Naive thymus-derived CD8-positive, alpha-beta T cell (primary cell): ENCODE measurements at places on chromosomes 16 and 17. TPM values are rescaled to one million over a fixed set of nuclear protein-coding genes. Genes with fewer than 3 reads are reported as not detected.
A peak's percentile ranks its signal among the peaks of the same experiment; 100 is the strongest.

- H3K36me3 ChIP-seq, result peaks cover 4% of the 10 kb centered on the region
- no peak overlapping the region for H3K27ac ChIP-seq
- no peaks in the 10 kb centered on the region for H3K4me1 ChIP-seq
- H3K27me3 ChIP-seq, result peaks cover 12% of the 10 kb centered on the region
Observed at GRCh38 chr16:833411-833810, 32.9 kb upstream of the GNG13 start.

DNA sequence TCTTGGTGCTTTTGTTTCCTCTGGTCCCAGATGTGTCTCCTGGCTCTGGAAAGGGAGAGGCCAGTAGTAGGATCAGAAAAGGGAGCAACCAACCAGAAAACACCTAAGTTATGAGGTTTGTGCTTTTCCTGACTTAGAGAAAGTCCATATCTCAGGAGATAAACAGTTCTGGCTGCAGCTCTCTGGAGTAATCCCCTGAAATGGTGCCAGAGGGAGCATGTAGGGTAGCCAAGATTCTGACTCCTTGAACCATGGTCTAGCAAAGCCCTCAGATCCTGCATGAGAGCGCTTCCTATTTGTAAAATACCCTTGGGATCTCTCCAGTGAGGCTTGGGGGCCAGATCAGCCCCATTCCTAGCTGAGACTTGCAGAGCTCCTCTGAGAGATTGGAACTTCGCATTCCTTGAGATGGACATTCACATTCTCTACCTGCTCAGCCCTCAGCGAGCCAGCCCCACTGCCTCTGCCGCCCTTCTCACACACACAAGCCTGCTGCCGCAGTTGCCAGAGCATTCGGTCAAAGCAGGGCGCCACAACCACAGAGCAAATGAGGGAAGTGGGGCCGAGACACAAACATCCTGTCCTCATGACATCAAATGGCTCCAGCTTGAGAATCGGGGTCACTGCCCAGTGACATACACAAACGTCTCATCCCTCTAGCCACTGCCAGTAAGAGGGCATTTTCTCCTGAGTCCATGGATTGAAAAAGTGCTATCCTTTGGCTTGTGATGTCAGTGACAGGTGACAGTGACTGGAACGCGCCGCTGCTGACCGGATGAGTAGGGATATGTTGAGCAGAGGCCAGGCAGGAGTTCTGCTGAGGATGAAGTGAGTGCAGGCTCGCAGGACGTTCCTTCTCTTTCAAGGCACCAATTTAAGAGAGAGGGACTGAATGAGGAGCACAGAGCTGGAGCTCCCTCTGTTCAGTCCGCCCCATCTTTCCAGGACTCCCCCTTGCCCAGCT, 5.0 kb downstream of the ABHD15 start:
- no peak overlapping the region for H3K4me3 ChIP-seq
- no peaks in the 10 kb centered on the region for H3K27me3 ChIP-seq
- H3K27ac ChIP-seq, result peak overlapping the region; percentile 86
- H3K36me3 ChIP-seq, result no peaks in the 10 kb centered on the region

- DNase-seq, result no peak
- H3K4me1 ChIP-seq, result no peaks in the 10 kb centered on the region
- H3K27ac ChIP-seq, result no peak overlapping the region
- no peak overlapping the region for H3K4me3 ChIP-seq
- peaks cover 16% of the 10 kb centered on the region for H3K27me3 ChIP-seq
- no peaks in the 10 kb centered on the region for H3K36me3 ChIP-seq
Observed at GRCh38 chr16:87201052-87201451, 116.1 kb downstream of the C16orf95 start.

DNA sequence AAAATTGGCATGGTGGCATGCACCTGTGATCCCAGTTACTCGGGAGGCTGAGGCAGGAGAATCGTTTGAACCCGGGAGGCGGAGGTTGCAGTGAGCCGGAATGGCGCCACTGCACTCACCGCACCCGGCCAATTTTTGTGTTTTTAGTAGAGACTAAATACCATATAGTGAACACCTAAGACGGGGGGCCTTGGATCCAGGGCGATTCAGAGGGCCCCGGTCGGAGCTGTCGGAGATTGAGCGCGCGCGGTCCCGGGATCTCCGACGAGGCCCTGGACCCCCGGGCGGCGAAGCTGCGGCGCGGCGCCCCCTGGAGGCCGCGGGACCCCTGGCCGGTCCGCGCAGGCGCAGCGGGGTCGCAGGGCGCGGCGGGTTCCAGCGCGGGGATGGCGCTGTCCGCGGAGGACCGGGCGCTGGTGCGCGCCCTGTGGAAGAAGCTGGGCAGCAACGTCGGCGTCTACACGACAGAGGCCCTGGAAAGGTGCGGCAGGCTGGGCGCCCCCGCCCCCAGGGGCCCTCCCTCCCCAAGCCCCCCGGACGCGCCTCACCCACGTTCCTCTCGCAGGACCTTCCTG, at the start of gene HBQ1:
HBQ1 (plus strand) TSS at position 359 of the 575 bp plus-strand sequence; CDS start at position 387, 28 bp downstream.
- no peak within 1 kb of the TSS for H3K27ac ChIP-seq
- DNase-seq, result peak; percentile 46
- peak within 1 kb of the TSS; percentile 65 for H3K4me3 ChIP-seq
- no peaks in the 10 kb centered on the region for H3K36me3 ChIP-seq
- peaks cover 24% of the 10 kb centered on the region for H3K27me3 ChIP-seq

DNA sequence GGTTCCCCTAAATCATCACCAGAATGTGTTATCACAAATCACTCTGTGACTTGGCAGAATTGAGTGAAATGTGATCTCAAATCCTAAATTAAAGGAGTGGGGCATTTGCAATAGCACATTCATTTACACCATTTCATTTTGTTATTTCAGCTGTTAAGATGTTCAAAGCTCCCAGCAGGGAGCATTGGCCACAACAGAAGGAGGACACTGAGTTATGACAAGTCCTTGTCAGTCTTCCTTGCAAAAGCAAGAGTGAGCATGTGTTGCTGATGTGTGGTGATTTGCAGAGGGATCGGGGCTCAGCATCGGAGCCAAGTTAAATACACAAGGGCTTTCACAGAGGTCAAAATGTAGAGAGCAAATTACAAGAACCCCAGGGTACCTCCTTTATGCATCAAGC, 372.2 kb upstream of the CDH5 start:
- DNase-seq, result no peak
- H3K4me1 ChIP-seq, result no peaks in the 10 kb centered on the region
- peaks cover 8% of the 10 kb centered on the region for H3K27me3 ChIP-seq
- no peak overlapping the region for H3K4me3 ChIP-seq

DNA sequence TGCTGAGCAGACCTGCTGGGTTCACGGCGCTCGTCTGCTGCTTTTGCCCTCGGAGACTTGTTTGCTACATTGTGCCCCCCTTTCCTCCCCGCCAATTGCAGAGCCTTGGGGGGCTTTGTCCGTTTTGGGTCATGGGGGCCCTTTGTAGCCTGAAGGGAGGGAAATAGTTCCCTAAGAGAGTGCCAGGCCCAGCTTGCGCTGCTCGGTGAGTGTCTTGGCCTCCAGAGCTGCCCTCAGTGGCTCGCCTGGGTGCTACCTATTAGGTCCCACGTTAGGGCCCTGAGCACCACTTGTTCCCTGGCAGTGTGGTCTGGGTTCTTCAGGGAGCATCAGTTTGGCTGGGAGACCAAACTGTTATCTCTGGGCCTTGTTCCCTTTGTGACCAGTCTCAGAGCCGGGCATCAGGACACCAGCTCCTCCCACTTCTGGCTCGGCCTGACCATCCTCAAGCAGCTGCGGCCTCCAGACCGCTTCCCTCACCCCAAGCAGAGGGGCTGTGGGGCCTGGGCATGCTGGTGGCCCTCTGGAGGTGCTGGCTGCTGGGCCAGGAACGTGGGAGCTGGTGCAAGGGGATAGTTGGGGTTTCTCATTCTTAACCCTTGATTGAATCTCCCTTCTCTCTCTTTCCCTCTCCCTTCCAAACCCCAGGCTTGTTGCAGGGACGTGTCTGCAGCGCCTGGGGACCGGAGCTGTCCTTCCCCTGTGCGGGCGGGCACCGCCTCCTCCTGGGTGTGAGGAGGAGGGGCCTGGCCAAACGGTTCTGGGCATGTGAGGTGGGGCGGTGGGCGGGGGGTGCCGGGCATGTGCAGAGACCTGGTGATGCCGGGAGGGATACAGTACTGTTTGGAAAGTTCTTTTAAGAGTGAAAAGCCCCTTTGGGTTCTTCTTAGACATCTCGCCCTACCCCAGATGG, 16.0 kb upstream of the ITGB4 start:
- H3K4me1 ChIP-seq, result no peaks in the 10 kb centered on the region
- H3K4me3 ChIP-seq, result no peak overlapping the region
- no peak overlapping the region for H3K27ac ChIP-seq
- H3K27me3 ChIP-seq, result no peaks in the 10 kb centered on the region
- no peak for DNase-seq
- H3K36me3 ChIP-seq, result peaks cover 21% of the 10 kb centered on the region

DNA sequence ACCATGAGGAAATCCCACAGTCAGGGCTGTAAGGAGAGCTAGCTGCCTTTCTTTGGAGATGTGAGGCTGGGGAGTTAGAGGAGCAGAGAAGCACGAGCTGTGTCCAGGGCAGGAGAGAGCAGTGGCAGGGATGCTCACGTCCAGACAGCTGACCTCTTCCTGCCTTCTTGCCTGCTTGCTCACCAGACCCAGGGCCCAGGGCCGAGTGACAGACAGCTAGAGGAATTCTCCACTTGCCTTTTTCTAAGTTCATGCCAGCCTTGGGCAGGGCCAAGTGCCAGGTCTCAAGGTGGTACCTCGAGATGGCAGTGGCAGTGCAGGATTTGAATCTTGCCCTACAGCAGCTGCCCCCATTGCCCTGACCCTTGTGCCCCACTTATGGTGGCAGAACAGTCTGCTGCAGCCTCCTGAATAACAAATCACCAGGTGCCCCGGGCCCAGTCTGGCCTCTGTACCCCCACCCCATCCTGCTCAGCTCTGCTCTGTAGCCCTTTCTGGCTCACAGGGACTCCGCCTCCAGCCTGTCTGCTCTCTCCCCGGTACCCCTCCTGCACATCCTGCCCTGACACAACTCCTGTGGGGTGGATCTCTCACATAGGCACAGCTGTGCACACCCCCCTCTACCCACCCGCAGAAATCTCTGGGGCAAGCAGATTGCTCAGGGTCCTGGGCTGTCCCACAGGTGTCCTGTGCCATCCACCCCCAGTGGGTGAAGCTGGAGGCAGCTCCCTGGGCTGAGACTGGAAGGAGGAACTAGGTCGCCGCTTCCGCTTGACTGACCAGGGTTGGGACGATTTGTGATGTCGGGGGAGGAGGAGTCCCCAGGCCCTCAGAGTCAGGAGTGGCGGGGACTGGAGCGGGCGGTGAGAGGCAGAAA, 25.9 kb downstream of the GRIN2C start:
- no peaks in the 10 kb centered on the region for H3K27me3 ChIP-seq
- DNase-seq, result no peak

DNA sequence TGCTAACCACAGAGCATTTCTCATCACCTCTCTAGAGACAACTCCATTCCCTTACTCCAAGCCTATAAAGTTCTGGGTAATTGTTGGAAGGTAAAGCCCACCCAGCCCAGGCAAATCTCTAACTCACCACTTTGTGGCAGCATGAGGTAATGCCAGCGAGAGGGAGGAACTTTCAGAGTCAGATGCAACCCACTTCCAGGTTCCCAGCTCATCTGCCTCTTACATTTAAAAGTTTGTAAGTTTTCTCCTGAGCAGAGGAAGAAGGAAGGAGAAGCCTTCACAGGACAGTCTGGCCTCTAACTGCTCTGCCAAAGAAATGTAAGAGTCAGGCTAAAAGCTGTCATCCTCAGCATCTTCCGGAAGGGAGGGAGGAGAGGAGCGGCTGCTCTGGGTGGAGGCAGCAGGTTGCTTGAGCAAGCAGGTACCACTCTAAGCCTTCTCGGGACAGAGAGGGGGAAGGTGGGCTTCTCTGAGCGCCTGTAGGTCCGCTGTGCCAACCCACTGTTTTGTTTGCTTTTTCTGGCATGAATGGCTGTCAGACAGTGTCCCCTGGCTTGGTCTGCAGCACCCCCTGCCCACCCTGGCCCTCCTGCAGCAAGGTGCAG, 1.0 kb downstream of the ZNF319 start:
- H3K27me3 ChIP-seq, result no peaks in the 10 kb centered on the region
- H3K27ac ChIP-seq, result peak overlapping the region; percentile 93
- peak; percentile 45 for DNase-seq
- peak overlapping the region; percentile 86 for H3K4me3 ChIP-seq

DNA sequence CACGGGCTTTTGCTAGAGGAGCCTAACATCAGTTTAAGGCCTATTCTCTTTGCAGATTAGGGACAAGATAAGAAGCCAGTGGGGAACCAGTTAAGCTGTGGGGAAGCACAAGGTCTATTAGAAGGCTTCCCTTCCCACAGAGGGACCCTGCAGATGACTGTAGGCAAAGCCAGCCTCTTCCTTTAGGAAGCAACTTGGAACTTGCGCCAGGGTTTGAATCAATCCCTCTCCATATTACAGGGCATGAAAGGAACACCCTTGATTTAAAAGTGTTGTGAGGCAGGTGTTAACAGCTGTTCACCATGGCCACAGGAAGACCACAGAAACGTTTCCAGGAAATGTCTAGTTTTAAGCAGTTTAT, 77.3 kb downstream of the RPTOR start:
- H3K4me1 ChIP-seq, result peaks cover 21% of the 10 kb centered on the region
- DNase-seq, result no peak
- H3K27me3 ChIP-seq, result no peaks in the 10 kb centered on the region
- peaks cover 10% of the 10 kb centered on the region for H3K36me3 ChIP-seq
- no peak overlapping the region for H3K4me3 ChIP-seq
- peak overlapping the region; percentile 37 for H3K27ac ChIP-seq

DNA sequence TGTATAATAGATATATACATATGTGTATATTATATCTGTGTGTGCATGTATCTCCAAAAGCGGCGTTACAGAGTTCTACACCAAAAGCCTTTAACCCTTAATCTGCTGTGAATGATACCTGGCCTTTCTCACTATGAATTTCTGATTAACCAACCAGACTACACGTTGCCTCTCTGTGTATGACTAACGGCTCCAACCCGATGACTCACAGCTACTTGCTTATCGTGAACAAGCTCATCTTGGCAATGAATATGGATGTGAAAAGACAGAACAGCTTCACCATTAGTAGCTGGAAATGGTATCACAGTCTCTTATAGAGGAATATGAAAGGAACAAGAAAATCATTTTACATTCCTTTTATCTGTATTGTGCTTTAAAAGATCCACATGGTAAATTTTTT, 23.8 kb upstream of the ARHGAP44 start:
- H3K27ac ChIP-seq, result no peak overlapping the region
- H3K27me3 ChIP-seq, result peaks cover 10% of the 10 kb centered on the region
- H3K4me3 ChIP-seq, result no peak overlapping the region

GRCh38 chr16:67942200-67942509, 1.8 kb downstream of the LCAT start:
- H3K27me3 ChIP-seq, result no peaks in the 10 kb centered on the region
- DNase-seq, result peak; percentile 29
- H3K36me3 ChIP-seq, result peaks cover 3% of the 10 kb centered on the region
- peak overlapping the region; percentile 76 for H3K27ac ChIP-seq

DNA sequence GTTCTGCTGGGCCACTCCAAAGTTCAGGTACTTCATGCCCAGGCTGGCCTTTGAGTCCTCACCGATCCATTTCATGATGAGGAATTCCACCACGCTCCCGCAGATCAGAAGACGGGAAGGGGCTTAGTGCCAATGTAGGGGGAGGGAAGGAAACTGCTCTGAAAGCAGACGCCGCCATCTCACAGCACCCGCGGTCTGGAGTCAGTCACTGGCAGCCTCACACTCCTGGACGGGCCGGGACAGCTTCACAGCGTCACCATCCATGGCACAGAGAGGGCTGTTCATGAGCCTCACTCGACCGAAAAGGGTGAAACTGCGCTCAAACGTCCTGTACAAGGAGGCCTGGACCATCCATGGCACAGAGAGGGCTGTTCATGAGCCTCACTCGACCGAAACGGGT, 62.0 kb downstream of the RPH3AL start:
- H3K27me3 ChIP-seq, result peaks cover 5% of the 10 kb centered on the region
- H3K4me3 ChIP-seq, result no peak overlapping the region
- no peaks in the 10 kb centered on the region for H3K36me3 ChIP-seq
- DNase-seq, result no peak
- H3K27ac ChIP-seq, result no peak overlapping the region
- peaks cover 11% of the 10 kb centered on the region for H3K4me1 ChIP-seq

Gene PDILT
- not detected for total RNA-seq

Gene ZNF778
- 8.7 TPM for total RNA-seq

Gene CCR7
- total RNA-seq, result 574 TPM

Gene NHERF2
- 6.0 TPM for total RNA-seq

Gene KIF2B
- not detected for total RNA-seq
